ENCODE measurements at places on chromosomes 7 and 10. TPM values are rescaled to one million over a fixed set of nuclear protein-coding genes. Genes with fewer than 3 reads are reported as not detected.

GRCh38 chr10:77180794-77181193 lies 456.8 kb downstream of the KCNMA1 start:
- DNase-seq: no peak

DNA sequence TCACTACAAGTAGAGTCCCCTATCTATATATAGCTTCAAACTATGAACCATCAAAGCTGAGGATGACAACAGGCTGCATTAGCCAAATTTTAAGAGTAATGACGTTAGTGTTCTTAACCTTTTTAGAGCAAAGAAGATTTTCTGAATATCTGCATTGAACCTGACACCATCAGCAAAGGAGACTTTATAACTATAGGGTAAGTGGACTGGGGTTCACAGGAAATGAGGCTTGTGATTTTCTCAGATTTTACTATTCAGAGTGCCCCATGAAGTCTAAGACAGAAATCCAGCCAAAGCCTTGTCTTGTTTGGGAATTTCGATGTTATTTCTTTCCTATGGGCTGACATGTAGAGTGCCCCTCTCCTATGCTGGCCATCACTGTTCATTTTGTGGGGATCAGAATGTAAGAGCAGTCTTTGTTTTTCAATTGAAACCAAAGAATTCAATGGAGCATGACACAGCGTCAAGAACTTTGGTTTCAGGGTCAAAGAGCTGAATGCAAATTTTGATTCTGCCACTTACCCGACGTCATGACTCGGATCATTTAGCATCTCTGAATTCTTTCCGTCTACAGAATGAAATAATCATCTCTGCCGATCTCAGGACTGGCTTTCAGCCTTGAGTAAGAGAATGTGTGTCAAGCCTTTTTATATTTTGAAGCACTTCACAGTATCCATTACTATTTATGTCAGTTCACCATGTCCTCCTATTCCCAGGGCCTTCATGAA lies 52.7 kb downstream of the DENND11 start:
- DNase-seq: no peak

- no peak for DNase-seq
Measured at GRCh38 chr7:83648464-83649241, at the start of gene SEMA3E. TSS of gene SEMA3E (minus strand) at chr7:83649139.

GRCh38 chr7:151246102-151246850 lies 2.2 kb downstream of the SMARCD3 start:
- DNase-seq: no peak

DNA sequence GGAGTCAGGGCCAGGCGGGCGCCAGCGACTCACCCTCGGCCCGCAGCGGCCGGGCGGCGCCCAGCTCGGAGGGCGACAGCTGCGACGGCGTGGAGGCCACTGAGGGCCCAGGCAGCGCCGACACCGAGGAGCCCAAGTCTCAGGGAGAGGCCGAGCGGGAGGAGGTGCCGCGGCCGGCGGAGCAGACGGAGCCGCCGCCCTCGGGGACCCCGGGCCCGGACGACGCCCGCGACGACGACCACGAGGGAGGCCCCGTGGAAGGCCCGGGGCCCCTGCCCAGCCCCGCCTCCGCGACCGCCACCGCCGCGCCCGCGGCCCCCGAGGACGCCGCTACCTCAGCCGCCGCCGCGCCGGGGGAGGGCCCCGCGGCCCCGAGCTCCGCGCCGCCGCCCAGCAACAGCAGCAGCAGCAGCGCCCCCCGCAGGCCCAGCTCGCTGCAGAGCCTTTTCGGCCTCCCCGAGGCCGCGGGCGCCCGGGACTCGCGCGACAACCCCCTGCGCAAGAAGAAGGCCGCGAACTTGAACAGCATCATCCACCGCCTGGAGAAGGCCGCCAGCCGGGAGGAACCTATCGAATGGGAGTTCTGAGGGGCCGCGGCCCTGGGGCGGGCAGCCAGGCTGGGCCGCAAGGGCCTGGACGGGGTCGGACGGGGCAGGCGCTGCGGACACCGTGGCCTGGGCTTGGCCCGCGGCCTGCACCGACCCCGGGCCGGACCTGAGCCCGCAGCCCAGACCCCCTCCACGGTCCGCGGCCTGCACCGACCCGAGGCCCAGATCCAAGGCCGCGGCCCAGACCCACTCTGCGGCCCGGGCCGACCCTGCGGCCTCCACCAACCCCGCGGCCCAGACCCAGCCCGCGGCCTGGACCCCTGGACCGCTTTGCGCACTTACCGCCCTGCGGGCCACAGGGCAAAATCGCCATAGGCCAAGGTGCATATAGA lies 37.9 kb upstream of the SH2B2 start:
- no peak for DNase-seq

DNA sequence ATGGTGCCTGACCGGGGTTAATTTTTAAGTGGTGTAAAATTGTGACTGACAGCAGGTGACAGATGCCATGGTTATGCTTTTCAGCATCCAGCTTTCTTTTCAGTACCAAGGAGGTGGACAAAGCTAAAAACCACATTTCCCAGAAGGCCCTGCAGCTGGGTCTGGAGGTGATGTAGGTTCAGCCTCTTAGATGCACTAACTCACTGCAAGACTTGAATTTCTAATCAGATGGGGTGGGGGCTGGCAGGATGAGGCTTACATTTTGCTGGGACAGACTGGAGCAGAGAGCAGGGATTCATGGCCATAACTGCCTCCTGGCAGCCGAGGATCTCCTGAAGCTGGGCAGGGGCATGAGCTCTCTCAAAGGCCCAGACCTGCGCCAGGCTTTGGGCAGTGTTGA lies 52.4 kb downstream of the PDIA4 start:
- DNase-seq: peak; percentile 28

DNA sequence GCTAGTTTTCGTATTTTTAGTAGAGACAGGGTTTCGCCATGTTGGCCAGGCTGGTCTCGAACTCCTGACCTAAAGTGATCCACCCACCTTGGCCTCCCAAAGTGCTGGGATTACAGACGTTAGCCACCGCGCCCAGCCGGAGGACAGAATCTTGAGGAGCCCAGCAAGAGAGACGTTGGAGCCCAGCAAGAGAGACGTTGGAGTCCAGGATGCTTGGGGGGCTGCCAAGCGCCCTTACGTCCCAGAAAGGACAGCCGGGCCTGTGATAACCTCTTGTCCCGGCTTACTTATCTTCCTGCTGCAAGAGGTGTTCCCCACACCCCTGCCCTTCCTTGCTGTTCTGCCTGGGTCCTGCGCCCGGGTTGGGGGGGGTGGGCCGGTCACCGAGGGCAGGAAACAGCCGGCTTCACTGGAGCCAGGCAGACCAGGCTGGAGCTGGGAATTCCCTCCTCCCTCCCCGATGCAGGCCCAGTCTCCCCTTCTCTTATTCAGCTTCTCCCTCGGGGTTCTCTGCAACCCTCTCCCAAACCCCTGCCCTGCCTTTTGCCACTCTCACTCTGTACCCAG lies 1.9 kb upstream of the EPHB4 start:
- peak; percentile 64 for DNase-seq

DNA sequence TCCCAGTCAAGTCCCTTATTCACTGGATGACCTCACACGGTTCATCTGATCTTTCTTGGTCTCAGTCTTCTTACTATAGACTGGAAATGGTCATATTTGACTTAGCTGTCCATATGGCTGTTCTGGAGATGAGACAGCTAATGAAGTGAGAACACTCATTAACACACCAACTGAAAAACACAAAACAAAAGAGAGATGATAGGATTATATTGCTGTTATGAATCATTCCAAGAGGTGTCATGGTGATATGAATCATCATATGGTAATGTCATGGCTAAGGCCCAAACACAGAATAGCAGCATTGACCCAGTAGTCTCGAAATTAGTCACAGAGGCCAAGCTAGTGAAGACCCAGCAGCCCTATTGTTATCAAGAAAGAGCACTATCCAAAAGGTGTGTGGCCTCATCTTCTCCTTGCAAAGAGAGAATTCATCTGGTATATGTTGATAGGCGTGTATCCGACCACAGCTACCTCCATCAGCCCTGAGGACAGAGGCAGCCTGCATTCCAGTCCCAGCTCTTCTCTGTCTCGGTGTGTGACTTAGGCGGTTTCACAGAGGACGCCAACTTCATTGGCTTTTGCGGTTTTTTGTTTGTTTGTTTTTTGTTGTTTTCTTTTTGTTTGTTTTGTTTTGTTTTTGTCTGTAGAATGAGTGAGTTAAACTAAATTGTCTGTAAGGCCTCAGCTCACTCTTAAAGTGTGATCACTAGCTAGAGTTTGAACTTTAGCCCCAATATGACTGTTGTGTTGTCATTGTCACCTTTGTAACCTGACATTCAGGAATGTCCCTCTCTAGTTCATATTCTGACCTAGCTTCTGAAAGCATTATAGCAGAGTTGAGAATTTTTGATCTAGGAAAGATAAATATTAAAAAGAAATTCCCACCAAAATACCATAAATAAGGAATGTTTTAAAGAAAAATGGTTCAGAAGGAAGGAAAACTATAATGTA lies 97.4 kb upstream of the PDCD4 start:
- DNase-seq: no peak

DNA sequence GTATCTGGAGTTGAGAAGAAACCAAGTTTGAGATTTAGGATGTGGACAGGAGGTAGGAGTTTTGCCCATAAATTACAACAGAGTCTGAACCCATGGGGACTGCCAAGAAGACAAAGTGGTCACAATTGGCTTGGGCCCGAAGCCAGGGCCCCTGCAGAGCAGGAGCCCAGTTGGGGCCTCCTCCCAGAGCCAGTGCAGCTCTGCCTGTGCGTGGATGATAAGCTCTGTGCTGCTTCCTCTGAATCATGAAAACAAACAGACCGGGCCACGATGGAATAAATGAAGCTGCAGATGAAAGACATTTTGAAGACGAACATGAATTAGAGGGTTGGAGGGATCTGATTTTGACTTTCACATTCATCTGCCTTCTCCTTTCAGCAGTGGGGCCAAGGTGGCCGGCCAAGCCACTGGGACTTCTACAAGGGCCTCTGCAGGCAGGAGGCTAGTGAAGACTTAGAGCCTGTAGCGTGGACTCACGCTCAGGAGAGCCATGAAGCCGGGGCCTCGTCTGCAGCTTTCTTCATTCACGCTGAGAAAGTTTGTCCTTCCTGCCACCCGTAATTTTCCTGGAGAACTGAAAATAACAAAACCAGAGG lies 156.8 kb upstream of the LYZL1 start:
- no peak for DNase-seq

DNA sequence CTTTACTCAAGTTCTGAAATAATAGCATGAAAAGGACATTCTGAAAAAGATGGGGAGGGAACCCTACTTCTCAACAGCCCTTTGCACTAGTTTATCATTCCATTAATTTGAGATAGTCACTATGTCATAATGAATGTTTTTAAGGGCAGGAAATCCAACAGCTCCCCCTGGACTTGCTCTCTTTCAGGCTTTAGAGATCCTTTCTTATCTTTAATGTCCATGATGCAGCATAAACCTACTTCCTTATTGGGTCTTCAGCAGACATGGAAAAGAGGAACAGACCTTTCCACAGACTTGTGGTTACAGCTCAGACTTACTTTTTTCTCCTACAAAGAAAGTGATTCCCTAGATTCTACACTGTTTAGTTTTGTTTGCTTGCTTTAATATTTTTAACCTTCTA lies 87.3 kb downstream of the IDE start:
- no peak for DNase-seq

- no peak for DNase-seq
Measured at GRCh38 chr10:22570234-22570633, 144.1 kb downstream of the PIP4K2A start.

- DNase-seq: no peak
Measured at GRCh38 chr7:78563191-78563590, 764.6 kb downstream of the PHTF2 start.

GRCh38 chr7:124452186-124452585 lies 313.4 kb downstream of the GPR37 start:
- DNase-seq: no peak

DNA sequence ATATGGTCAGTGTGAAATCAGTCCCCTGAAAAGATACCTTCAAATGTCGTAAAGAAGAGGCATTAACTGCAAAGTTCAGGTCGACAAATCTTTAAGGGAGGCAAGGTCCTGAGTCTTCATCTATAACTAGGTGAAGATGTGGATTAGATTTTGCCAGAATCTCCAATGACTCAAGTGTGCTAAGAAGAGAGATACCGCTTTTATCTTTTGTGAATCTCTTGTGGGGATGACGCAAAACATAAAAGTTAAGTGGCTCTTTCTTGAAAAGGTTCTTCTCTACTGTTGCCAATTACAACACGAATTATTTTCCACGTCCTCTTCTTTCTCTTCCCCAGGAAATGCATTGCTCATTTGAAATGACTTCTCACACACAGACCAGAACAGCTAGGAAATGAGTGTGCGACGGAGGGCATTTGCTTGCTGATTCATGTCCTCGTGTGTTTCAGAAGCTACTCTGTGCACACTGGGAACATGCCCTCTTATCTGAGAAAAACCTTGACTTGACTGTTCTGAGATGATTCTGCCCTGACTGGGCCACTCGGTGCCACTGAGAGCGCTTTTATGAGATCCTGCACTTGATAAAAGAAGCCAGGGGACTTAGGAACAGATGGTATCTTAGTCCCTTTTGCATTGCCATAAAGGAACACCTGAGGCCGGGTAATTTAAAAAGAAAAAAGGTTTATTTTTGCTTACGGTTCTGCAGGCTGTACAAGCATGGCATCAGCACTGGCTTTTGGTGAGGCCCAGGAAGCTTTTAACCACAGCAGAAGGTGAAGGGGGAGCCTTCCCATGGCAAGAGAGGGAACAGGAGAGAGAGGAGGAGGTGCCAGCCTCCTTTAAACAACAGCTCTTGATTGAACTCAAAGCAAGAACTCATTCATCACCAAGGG lies 169.5 kb upstream of the PFKP start:
- DNase-seq: no peak

GRCh38 chr7:12601302-12601869 lies 30.9 kb downstream of the SCIN start:
- no peak for DNase-seq

AKR1C3 gene
- 16.6 TPM for polyA plus RNA-seq

CYP3A5 gene
- 0.52 TPM for polyA plus RNA-seq

WNT16 gene
- not detected for polyA plus RNA-seq

GPR15LG gene
- polyA plus RNA-seq: 0.15 TPM
